ENCODE measurements at places on chromosomes 1 and 21. TPM values are rescaled to one million over a fixed set of nuclear protein-coding genes. Genes with fewer than 3 reads are reported as not detected.

DNA sequence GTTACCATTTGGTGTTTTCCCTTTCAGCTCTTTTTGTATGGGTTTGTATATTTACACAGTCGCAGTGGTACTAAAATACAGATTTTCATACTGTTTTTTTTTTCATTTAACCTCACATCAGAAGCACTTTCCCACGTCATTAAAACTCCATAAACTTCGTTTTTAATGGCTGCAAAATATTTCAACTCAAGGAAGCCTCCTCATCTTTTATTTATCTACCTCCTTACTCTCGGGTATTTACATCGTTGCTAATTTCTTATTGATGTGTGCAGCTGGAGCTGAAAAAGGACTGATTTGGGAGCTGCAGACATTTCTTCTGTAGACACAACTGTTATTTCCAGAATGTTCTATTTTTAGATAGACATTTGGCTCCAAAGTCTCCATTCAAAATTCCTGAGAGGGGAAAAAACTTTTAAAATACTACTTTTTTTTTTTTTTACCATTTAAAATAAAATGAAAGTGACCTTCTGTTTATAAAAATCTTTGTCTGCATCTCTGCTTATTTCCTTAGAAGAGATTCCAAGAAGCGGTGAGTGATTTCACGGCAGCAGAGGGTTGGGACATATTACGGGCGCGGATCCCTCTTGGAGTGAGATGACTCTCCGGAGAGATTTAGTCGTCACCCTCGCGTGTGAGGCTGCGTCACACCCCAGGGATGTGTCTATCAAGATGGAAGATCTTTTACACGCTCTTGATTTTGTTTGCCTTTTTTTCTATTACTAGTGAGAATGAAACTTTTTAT, 10.1 kb downstream of the RUNX3 start:
- peak; percentile 41 for DNase-seq

- no peak for DNase-seq
Observed at GRCh38 chr1:185488808-185489207, 171.8 kb upstream of the IVNS1ABP start.

DNA sequence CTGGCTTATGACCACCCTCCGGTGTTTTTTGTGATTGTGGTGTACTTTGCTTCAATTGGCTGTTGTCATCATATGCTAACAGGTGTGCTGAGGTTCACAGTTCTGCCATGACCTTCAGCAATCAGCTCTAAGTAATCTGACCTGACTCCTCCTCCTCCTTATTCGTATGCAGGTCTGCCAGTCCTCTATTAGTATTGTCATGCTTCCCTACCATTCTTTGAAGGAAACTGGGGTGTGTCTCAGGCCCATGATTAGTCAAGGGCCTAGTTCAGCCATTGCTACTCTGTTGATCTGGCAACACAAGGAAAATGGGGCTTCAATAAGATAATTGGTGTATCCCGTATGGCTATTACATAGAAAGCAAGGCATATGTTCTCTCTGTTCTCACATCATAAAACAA, 332.3 kb upstream of the DPYD start:
- no peak for DNase-seq

DNA sequence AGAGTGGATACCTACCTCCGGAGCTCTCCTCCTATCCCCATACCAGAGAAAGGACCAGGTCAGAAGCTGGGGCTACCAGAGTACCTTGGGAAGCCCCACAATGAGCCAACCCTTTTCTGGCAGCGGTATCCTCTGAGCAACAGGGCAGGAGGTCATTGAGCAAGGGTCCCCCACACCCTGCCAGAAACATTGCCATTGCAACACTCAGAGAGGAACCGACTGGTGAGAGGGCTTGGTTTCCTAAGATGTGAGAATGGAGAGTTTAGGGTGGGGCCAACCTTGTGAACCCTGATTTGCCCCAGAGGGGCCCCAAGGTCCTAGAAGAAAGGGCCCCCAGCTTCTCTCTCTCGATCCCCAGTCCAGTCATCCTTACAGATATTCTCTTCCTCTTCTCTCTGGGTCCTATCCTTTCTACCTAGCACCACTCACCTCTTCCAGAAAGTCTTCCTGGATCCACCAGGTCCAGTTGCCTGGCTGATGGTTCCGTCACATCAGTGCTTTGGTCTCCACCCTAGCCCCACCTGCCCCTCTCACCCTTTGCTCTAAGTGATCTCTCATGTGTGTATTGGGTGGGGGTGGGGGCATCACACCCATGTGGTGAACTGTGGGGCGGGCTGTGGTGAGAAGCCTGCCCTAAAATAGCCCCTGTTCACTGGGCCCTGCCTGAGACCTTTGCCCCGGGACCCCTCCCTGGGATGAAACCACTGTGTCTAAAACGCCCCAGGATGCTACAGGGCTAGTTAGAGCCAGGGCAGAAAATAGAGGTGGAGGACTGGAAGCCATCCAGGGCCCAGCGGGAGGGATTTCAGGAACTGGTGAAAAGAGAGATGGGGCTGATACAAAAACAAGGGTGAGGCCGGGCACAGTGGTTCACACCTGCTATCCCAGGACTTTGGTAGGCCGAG, 8.7 kb downstream of the FGR start:
- no peak for DNase-seq

- no peak for DNase-seq
Observed at GRCh38 chr1:27042670-27043069, 30.0 kb upstream of the TENT5B start.

GRCh38 chr1:217599154-217599553, 31.7 kb downstream of the GPATCH2 start:
- no peak for DNase-seq

Gene ILDR2
- 3.8 TPM for polyA plus RNA-seq

GRCh38 chr1:203342192-203342940, 8.6 kb downstream of the FMOD start:
- DNase-seq, result no peak

DNA sequence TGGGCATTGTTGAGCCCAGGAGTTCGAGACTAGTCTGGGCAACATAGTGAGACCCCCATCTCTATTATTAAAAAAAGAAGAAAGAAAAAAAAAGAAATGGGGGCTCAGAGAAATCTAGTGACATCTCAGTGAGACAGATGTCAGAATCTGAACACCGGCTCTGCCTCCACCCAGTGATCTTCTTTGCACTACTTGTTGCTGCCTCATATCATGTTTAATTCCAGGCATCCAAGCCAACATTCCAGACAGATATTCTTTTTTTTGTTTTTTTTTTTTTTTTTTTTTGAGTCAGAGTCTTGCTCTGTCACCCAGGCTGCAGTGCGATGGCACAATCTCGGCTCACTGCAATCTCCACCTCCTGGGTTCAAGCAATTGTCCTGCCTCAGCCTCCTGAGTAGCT, 5.0 kb upstream of the ARL8A start:
- no peak for DNase-seq

Gene PDZK1
- 1.1 TPM for polyA plus RNA-seq

Gene KAZN
- polyA plus RNA-seq, result 14.6 TPM

Data from hindlimb muscle (tissue), 1 donor.